Bone marrow (tissue), 2 donors: ENCODE measurements at places on chromosomes 16 and 17.

DNA sequence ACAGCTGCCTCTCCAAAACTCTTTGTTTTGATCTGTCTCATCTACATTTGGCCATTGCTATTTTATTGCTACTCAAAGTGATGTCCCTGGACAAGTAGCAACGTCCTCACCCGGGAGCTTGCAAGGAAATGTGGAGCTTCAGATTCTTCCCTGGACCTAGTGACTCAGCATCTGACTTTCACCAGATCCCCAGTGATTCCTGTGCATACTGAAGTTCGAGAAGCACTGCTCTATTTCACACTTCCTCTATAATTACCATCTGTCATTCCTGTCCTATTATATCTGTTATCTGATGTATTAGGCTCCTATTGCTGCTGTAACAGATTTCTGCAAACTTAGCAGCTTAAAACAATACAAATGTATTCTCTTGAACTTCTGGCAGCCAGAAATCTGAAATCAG is 28.5 kb upstream of the VAT1L start:
- no peak for DNase-seq

GRCh38 chr17:44266402-44267164 is 1.4 kb downstream of the SLC4A1 start:
- DNase-seq = no peak

DNA sequence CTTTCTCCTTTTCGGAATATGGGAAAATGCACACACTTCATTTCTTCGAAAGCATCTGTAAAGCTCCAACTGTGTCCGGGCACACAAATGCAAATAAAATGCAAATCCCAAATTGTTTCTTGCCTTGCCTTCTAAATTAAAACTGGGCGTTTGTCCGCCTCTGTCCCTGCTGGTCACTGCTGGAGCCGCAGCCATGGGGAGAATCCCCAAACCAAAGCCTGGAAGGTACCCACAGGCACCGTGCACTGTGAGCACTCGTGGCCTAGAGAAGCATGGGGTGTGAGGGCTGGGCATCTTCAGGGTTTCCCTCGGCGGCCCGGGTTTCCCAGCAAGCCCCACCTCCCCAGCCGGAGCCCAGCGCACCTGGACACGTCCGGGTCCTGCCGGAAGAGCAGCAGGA is 2.9 kb downstream of the SLC47A2 start:
- no peak for DNase-seq

DNA sequence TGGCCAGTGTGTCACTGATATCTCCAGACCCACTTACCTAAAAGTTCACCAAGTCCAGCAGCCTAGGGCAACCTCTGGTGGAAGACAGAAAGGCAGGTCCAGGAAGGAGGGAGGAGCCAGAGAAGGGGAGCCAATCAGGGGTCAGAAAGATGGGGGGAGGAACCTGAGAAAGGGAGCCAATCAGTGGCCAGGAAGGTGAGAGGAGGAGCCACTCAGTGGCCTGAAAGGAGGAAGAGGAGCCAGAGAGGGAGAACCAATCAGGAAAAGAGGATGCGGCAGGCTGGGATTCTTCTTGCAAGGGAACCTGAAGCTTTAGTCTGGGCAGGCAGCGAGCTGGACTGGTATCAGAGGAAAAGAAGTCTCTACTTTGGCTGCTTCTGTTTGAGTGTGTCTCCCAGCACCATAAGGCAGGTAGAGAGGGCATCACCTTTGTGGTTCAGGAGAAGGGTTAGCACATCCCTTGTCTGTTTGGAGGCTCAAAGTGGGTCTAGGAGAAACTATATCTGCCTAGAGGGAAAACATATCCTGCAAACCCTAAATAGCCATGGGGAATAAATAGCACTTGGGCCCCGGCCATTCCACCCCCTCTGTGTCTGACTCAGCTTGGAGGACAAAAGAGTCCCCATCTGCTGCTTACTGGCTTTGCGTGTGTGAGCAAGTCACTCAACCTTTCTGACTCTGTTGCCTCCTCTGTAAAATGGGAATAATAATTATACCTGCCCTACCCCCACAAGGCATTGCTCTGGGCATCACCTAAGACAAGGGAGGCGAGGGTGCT is 43.4 kb upstream of the CRHR1 start:
- DNase-seq = no peak

GRCh38 chr16:85222155-85222863 is 110.0 kb upstream of the CIBAR2 start:
- no peak for DNase-seq

GRCh38 chr17:79851461-79851817 is 12.2 kb upstream of the CBX4 start:
- DNase-seq = no peak

DNA sequence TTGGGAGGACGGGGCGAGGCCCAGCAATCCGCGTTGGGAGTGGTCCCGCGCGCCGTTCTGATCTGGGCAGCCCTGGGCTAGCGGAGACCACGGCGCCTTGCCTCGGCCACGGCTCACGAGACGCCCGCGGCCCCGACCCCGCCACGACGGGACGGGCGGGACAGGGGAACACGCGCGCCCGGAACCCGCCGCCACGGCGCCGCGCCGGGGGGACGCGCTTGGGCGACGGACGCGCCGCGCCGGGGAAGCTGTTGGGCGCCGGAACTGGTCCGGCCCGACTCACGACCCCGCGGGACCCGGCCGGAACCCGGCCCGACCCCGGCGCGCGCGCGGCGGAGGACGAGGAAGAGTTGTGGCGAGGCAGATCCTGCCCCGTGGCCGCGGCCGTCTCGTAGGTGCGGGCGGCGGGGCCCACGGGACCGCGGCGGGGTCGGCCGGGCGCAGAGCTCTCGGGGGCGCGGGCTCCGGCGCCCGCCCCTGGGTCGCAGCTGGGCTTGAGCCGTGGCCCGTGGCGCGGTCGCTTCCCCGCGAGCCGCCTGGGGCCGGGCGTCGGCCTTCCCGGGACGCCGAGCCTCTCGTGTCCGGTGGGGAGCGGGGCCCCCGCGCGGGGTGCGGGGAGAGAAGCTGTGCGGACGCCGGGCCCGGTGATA is at the start of gene ACSF3:
Gene ACSF3 (plus strand): TSS at position 251 of the 650 bp plus-strand sequence. CDS start 6,830 bp downstream, outside the sequence.
- DNase-seq = peak; percentile 21

GRCh38 chr16:70575376-70575775 is 51.8 kb downstream of the SF3B3 start:
- no peak for DNase-seq

DNA sequence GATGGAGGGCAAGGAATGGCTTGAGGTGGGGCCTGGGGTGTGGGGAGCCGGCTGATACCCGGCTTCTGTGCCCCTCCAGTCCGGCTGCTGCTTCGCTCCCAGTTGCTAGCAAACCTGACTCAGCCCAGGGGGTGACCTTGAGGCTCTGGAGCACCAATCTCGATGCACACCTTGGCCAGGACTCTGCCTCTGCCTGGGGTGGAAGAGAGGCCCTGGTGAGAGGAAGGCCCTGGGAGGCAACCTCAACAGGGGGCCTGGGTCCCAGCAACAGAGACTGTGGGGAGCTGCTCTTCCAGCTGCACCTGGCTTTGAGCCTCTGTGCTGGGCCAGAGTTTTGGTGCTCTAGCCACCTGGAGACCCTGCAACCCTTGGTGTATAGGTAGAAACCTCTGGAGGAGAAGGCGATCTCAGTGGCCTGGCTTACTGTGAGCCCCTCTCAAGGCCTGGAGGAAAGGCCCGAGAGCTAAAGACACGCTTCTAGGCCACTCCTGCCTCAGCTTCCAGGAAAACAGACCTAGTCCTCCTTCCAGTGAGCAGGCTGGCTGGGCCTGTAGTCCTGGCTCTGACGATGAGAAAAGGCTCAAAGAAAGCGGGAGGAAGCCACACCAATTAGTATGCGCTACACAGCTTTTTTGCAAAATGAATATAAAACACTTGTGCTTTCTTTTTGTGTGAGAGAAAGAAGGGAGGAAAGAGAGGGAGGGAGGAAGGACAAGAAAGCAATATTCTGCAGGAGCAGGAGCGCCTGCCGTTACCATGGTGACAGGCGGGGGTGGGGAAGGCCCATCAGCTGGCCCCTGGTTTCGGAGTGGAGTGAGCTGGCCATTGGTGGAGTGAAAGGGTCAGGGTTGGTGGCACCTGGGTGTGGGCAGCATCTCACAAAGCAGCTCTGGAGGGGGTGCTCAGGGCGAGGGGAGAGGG is 51.0 kb downstream of the VAC14 start:
- DNase-seq = no peak

- DNase-seq = no peak
Measured at GRCh38 chr17:80270104-80270503, 9.5 kb downstream of the RNF213 start.

DNA sequence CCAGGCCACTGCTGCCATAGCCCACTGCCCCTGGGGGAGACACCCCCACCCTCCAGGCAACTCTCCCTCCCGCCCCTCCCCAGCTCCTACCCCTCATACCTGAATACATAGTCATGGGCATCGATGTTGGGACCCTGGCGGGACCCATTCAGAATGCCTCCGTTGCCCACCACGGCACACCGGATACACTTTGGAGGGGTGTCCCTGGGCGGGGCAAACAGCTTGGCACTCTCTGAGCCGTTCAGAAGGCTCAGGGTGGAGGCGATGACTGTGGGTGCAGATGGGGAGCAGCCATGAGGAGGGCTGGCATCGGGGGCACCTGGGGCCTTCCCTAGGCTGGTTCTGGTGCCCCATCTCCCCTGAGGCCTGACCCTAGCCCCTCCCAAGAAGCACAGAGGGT is 12.6 kb downstream of the ST6GALNAC2 start:
- DNase-seq = no peak

DNA sequence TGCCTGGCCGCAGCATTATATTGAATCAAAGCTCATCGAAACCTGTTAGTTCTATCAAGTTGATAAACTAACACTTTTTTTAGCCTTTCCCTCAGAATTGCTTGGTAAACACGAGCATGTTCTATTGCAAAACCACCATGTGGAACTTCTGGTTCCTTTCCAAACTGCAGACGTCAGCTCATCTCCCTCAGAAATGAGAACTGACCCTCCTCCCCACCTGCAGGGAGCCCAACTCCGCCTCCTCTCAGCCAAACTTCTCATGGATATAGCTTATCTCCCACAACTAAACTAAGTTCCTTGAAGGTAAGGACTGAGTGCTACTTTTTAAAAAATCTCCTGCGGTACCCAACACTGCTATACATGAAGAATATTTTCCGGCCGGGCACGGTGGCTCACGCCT is 6.7 kb downstream of the SHMT1 start:
- no peak for DNase-seq

GRCh38 chr17:35726953-35727460 is 4.4 kb upstream of the RASL10B start:
- no peak for DNase-seq
